Activated CD4-positive, alpha-beta memory T cell treated with anti-CD3 and anti-CD28 coated beads for 36 hours (primary cell): ENCODE measurements at places on chromosomes 4 and X.

DNA sequence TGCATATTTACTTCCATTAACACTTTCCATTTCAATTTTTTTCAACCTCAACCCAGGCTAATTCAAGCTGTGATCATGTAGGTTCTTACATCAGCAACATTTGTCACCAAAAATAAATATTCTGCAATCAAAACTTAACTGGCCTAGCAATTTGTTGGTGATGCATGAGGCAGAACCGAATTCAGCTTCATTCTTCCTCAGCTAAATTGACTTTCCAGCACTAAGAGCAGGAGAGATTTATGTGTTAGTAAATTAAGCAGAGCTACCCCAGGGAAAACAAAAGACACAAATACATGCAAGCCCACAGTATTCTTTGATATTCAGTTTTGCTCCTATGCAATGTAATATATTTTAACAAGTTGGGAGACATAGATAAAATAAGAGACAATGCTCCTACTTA, 208.7 kb upstream of the NDST3 start:
- no peaks in the 10 kb centered on the region for H3K4me1 ChIP-seq
- no peaks in the 10 kb centered on the region for H3K27me3 ChIP-seq
- no peak for DNase-seq
- H3K4me3 ChIP-seq, result no peak overlapping the region
- H3K27ac ChIP-seq, result no peak overlapping the region
- no peaks in the 10 kb centered on the region for H3K36me3 ChIP-seq

DNA sequence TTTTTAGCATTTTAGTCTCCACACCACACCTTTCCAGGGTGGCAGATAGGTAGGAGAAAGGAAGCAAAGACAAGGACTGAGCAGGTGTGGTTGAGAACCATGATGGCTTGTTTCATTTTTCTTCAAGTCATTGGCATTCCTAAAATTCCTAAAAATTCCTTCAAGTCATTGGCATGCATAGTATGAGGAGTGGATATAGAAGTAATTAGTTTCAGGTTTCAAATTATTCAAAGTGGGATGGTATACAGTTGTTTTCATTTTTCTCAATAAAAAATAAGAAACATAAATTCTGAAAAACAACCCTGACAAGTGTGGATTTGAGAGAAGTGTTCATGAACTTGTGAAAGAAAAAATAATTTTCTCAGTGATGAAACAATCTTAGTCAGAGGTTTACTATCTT, 22.3 kb upstream of the HERC3 start:
- H3K36me3 ChIP-seq, result no peaks in the 10 kb centered on the region
- H3K27me3 ChIP-seq, result peaks cover 6% of the 10 kb centered on the region
- no peak overlapping the region for H3K4me3 ChIP-seq
- no peak overlapping the region for H3K27ac ChIP-seq
- H3K4me1 ChIP-seq, result no peaks in the 10 kb centered on the region

GRCh38 chr4:6226506-6226905, 26.2 kb upstream of the JAKMIP1 start:
- no peak overlapping the region for H3K27ac ChIP-seq
- peaks cover 2% of the 10 kb centered on the region for H3K36me3 ChIP-seq
- H3K4me3 ChIP-seq, result no peak overlapping the region
- H3K27me3 ChIP-seq, result peaks cover 26% of the 10 kb centered on the region

- peaks cover 19% of the 10 kb centered on the region for H3K4me1 ChIP-seq
- DNase-seq, result peak; percentile 47
- H3K27me3 ChIP-seq, result no peaks in the 10 kb centered on the region
Measured at GRCh38 chrX:154515090-154515965, 704 bp downstream of the FAM3A start.

DNA sequence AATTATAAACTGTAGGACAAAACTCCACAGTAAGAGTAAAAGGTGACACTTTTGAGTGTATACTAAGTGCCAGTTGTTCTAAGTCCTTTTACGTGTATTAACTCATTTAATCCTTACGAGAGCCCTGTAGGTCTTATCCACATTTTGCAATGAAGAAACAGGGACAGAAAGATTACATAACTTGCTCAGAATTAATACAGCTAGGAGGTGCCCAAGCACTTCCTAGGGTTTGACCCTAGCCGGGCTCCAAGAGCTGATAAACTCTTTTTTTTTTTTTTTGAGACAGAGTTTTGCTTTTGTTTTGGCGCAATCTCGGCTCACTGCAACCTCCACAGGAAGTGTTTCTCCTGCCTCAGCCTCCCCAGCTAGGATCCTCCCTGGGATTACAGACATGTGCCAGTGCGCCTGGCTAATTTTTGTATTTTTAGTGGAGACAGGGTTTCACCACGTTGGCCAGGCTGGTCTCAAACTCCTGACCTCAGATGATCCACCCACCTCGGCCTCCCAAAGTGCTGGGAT, 110.4 kb downstream of the UBE2K start:
- peaks cover 3% of the 10 kb centered on the region for H3K27me3 ChIP-seq
- no peak for DNase-seq
- H3K27ac ChIP-seq, result no peak overlapping the region
- peaks cover 3% of the 10 kb centered on the region for H3K4me1 ChIP-seq

DNA sequence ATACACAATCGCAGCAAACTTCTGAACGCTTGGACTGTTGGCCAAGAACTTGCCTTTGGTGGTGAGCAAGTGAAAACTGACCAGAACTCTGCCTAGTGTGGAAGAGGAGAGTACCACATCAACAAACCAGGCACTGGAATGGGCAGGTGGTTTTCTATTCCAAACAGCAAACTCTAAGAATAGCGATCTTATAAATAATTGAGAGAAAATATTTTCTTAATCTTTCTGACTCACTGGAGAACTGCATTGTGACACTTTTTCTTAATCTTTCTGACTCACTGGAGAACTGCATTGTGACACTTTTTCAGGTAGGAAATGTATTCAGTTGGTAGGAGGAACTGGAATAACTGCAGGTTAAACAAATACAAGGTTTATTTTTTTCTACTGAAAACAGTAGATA, 57.0 kb upstream of the SORBS2 start:
- H3K4me1 ChIP-seq, result no peaks in the 10 kb centered on the region
- no peaks in the 10 kb centered on the region for H3K27me3 ChIP-seq
- H3K36me3 ChIP-seq, result no peaks in the 10 kb centered on the region
- H3K4me3 ChIP-seq, result no peak overlapping the region
- H3K27ac ChIP-seq, result no peak overlapping the region

- no peaks in the 10 kb centered on the region for H3K4me1 ChIP-seq
- no peaks in the 10 kb centered on the region for H3K27me3 ChIP-seq
- DNase-seq, result no peak
- H3K36me3 ChIP-seq, result no peaks in the 10 kb centered on the region
- H3K27ac ChIP-seq, result no peak overlapping the region
Measured at GRCh38 chrX:20681683-20682082, 415.0 kb upstream of the RPS6KA3 start.

DNA sequence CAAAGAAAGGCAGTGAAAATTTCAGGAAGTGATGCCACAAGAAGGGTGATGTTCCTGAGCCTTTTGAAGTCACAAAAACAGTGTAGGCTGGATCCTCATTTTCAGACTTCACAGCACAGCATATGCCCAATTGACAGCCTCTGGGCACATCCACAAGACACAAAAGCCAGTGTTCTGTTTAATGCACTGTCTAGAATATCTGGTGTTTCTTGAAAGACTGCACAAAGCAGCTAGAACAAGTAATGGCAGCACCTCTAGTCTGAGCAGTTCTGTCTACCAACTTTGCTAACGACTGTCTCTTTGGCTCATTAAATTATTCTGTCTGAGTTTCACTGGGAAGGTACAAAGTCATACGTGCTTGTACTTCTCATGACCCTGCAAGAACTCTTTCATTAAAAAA, 417.1 kb upstream of the GALNT7 start:
- no peaks in the 10 kb centered on the region for H3K4me1 ChIP-seq
- no peaks in the 10 kb centered on the region for H3K36me3 ChIP-seq
- no peak overlapping the region for H3K4me3 ChIP-seq
- H3K27ac ChIP-seq, result no peak overlapping the region
- H3K27me3 ChIP-seq, result no peaks in the 10 kb centered on the region
- no peak for DNase-seq

DNA sequence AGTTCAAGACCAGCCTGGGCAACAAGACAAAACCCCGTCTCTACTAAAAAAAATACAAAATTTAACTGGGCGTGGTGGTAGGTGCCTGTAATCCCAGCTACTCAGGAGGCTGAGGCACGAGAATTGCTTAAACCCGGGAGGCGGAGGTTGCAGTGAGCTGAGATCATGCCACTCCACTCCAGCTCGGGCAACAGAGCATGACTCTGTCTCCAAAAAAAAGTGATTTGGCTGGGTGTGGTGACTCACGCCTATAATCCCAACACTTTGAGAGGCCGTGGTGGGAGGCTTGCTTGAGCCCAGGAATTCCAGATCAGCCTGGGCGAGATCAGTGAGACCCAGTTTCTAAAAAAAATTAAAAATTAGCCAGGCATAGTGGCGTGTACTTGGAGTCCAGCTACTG, 4.1 kb downstream of the OPHN1 start:
- H3K27ac ChIP-seq, result no peak overlapping the region
- no peak overlapping the region for H3K4me3 ChIP-seq
- H3K4me1 ChIP-seq, result peaks cover 7% of the 10 kb centered on the region
- H3K36me3 ChIP-seq, result no peaks in the 10 kb centered on the region

DNA sequence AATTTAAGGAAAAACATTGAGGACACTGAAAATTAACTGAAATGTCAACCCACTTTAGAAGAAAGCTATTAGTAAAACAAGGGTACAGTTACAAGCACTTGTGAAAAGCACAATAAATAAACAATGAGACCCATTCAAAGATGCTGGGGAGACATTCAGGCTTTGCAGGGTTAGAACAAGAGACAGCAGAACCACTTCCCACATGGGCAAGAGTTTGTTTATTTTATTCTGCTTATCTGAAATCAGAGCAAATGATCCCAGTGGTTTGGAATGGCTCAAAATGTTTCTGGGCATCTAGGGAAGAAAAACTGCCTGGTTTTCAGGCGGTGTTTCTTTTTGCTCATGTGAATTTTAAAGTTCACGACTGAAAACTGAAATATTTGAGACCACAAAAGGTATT, 42.4 kb downstream of the PPP3CA start:
- H3K36me3 ChIP-seq, result no peaks in the 10 kb centered on the region
- DNase-seq, result no peak
- no peak overlapping the region for H3K4me3 ChIP-seq
- no peak overlapping the region for H3K27ac ChIP-seq
- H3K4me1 ChIP-seq, result peaks cover 42% of the 10 kb centered on the region
- no peaks in the 10 kb centered on the region for H3K27me3 ChIP-seq

DNA sequence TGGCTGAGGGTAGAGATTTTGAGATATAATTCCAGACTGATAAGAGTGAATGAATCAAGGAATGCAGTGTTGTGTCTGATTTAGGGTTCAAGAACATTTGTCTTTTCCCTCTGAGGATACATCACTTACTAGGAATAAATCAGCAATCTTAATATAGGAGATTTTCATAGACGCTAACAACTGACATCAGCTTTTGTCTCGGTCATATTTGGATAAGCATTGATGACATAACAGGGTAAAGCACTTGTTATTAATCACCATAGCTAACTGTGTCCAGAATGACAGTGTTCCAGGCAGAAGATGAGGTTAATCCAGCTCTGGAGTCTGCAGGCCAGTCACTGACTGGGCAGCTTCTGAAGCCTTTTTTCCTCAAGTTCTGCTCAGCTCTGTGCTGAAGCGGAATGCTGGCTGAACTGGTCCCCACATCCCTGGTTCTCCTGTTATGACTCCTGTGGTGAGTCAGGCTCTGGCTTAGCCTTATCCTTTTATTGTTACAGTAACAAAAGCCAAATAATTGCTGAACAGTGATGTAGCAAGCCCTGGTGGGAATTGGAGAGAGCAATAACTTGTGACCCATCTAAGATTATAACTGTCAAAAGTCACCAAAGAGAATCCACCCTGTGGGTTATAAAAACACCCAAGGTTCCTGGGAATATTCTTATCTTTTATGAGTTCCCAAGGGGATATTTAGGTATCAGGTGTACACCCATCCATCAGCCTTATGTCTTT, 41.8 kb downstream of the FNIP2 start:
- DNase-seq, result peak; percentile 34
- peaks cover 3% of the 10 kb centered on the region for H3K36me3 ChIP-seq
- peak overlapping the region; percentile 39 for H3K4me3 ChIP-seq
- H3K27ac ChIP-seq, result peak overlapping the region; percentile 64
- H3K4me1 ChIP-seq, result peaks cover 46% of the 10 kb centered on the region

- H3K36me3 ChIP-seq, result no peaks in the 10 kb centered on the region
- H3K4me1 ChIP-seq, result no peaks in the 10 kb centered on the region
- no peak overlapping the region for H3K27ac ChIP-seq
- no peak for DNase-seq
- H3K27me3 ChIP-seq, result peaks cover 7% of the 10 kb centered on the region
- no peak overlapping the region for H3K4me3 ChIP-seq
Measured at GRCh38 chr4:11746734-11747133, 318.0 kb upstream of the HS3ST1 start.

- H3K4me3 ChIP-seq, result no peak overlapping the region
- H3K4me1 ChIP-seq, result no peaks in the 10 kb centered on the region
- H3K27me3 ChIP-seq, result no peaks in the 10 kb centered on the region
- DNase-seq, result no peak
- H3K27ac ChIP-seq, result no peak overlapping the region
Measured at GRCh38 chrX:95350774-95351488, 1333.7 kb upstream of the DIAPH2 start.

DNA sequence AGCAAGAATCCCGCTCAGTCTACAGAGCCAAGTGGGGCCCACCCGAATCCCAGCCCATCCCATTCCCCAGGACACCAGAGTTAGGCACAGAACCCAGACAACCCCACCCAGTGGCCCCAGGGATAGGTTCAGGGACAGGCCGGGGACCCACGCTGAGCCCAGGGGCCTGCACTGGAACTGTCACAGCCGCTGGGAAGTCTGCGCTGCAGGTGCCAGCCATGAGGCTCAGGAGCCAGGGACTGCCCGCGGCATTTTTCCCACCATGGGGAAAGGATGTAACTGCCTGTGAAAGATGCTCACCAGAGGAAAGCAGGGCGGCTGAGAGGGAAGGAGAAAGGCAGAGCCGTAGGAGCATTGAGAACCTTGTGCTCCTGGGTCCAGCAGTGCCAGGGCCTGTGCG, 12.0 kb downstream of the EVC2 start:
- DNase-seq, result no peak
- no peaks in the 10 kb centered on the region for H3K27me3 ChIP-seq
- H3K27ac ChIP-seq, result no peak overlapping the region
- no peaks in the 10 kb centered on the region for H3K4me1 ChIP-seq

- H3K27ac ChIP-seq, result no peak overlapping the region
- no peak overlapping the region for H3K4me3 ChIP-seq
- H3K4me1 ChIP-seq, result no peaks in the 10 kb centered on the region
- no peak for DNase-seq
- H3K27me3 ChIP-seq, result no peaks in the 10 kb centered on the region
- H3K36me3 ChIP-seq, result no peaks in the 10 kb centered on the region
Measured at GRCh38 chr4:86036736-86037135, 323.1 kb downstream of the MAPK10 start.

DNA sequence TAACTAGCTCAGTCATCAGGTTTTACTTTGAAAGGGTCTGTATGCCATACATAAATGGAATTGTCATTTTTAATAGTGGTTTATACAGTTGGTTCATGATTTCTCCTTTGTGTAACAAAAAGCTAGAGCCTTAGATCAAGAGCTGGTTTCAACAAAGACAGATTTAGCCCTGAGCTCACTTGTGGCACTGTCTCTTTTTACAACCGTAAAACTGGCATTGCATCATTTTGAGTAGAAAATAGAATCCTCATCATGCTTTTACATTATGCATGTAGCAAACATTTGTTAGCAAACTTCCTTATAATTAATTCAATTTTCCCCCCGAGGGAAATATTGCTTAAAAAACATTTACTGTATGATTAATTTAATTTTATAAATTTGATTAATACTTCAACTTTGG, 1871.5 kb downstream of the ARAP2 start:
- H3K4me1 ChIP-seq, result no peaks in the 10 kb centered on the region
- H3K27me3 ChIP-seq, result no peaks in the 10 kb centered on the region
- no peak overlapping the region for H3K4me3 ChIP-seq
- no peak overlapping the region for H3K27ac ChIP-seq
